ENCODE measurements at places on chromosomes 12 and 14.

DNA sequence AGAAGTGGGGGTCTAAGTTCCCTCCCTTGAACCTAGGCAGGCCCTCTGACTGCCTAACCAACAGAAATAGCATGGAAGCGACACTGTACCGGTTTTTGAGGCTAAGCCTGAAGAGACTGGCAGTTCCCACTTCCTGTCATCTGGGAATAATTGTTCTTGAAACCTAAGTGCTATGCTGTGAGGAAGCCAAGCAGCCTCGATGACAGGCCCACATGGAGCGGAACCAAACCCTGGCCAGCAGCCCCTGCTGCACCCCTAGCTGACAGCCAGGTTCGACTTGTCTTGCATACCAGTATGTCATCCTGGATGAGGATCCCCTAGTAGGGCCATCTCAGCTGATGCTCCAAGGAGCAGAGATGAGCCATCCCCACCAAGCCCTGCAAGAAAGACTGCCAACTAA lies 6.4 kb upstream of the GPR68 start:
- DNase-seq, result no peak

- DNase-seq, result no peak
Observed at GRCh38 chr14:87111126-87111525, 881.9 kb downstream of the GALC start.

DNA sequence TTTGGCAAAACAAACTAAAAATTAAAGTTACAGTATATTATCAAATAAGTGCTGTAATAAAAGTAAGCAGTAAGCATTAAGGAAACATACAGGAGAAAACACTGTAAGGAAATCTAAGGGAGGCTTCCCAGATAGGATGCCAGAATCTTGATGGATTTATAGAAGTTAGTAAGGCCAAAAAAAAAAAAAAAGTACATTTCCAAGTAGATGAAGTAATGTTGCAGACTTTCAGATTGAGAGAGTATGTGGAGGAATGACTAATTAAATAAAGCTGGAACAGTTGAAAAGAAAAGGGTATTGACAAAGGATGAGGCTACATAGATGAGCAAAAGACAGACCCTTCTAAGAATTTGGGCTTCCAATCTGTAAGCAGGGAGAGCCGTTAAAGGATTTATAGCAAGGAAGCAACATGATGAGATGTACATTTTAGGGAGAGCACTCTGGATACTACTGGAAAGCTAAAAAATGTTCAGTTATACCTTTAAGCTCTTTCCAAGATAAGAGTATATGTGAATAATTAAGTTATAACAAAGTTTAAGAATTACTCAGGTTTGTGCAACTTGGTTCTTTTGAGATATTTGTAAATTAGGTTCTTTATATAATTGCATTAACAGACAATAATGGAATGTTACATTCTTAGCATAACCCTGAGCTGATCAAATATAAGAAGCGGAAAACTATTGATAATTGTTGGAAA lies 87.5 kb upstream of the MON2 start:
- no peak for DNase-seq

GRCh38 chr12:52082988-52083637 lies 3.6 kb downstream of the SMIM41 start:
- peak; percentile 68 for DNase-seq

DNA sequence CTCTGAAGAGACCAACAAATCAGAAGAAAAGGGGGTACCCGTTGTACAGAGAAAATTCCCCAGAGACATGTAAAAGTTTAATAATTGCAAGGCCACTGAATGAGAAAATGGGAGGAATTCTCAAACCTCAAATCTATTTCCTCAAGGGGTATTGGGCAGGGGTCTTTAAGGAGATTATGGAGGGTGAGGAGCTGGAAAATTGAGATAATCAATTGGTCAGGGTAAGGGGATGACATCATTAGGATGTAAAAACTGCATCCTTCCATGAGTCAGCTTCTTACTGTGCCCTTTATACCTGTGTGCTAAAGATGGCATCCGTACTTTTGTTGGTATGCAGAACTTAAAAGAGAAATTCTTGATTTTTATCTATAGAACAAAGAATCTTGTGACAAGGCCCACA lies 641.5 kb downstream of the LRFN5 start:
- no peak for DNase-seq

- DNase-seq, result no peak
Observed at GRCh38 chr14:84340938-84341337, 1189.0 kb upstream of the FLRT2 start.

DNA sequence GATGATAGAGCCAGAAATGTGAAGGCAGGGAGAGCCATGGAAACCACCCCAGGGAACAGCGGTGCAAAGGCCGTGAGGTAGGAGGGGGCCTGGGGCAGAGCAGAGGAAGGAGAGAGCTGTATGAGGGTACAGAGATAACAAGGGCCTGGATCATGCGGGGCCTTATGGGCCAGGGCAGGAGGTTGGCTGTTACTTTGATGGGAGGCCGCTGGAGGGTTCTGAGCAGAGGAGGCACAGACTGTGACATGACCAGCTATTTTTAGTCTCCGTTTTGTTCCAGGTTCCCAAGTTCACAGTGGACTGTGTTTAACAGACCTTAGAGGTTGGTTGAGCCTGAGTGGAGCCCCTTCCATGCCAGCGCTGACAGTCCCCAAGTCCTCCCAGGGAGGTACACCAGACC lies 118.6 kb downstream of the GCH1 start:
- no peak for DNase-seq

DNA sequence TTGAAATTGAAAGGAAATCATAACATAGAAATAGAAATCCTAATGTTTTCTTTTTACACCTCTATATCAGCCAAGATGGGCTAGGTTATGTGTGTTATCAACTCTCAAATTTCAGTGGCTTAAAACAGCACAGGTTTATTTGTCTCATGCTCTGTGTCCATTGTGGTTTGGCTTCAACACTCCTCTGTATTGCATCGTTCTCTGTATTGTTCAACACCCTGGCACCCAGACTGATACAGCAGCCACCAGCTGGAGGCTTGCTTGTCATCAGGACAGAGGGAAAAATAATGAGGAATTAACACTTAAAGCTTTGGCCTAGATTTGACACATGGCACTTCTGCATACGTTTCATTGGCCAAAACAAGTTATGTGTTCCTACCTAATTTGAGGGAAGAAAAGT lies 234.2 kb upstream of the ARHGAP5 start:
- no peak for DNase-seq

GRCh38 chr14:62592877-62593276 lies 452.4 kb downstream of the KCNH5 start:
- DNase-seq, result no peak

- no peak for DNase-seq
Observed at GRCh38 chr14:65356327-65356836, 56.1 kb upstream of the FUT8 start.

GRCh38 chr12:20350495-20350894 lies 17.8 kb upstream of the PDE3A start:
- DNase-seq, result no peak

- no peak for DNase-seq
Observed at GRCh38 chr14:90890322-90891020, 74.2 kb upstream of the TTC7B start.

GRCh38 chr12:53995002-53995377 lies 5.0 kb upstream of the HOXC9 start:
- DNase-seq, result no peak

- no peak for DNase-seq
Observed at GRCh38 chr14:63788011-63788933, 60.4 kb upstream of the SGPP1 start.

DNA sequence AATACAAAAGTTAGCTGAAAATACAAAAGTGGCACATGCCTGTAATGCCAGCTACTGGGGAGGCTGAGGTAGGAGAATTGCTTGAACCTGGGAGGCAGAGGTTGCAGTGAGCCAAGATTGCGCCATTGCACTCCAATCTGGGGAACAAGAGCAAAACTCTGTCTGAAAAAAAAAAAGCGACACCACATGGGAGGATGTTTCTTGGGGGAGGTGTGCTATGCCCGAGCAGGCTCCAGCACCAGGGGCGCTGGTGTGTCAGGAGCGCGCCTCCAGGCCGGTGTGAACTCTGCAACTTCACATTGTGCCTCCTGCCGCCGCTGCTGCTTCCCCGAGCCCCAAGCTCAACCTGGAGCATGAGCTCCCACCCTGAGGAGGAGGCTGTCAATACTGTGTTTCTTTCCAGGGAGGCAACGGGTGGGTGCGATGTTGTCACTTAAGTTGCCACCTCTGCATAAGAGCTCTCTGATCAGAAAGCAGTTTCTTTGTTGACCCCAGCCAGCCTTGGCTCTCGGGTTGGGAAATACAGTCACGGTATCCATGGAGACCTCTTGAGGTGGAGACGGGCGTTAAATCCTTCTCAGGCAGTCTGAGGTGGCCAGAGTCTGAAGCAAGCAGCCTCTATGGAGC lies 18.9 kb downstream of the DEGS2 start:
- DNase-seq, result no peak

- no peak for DNase-seq
Observed at GRCh38 chr12:4496145-4496838, 42.4 kb upstream of the RAD51AP1 start.

DNA sequence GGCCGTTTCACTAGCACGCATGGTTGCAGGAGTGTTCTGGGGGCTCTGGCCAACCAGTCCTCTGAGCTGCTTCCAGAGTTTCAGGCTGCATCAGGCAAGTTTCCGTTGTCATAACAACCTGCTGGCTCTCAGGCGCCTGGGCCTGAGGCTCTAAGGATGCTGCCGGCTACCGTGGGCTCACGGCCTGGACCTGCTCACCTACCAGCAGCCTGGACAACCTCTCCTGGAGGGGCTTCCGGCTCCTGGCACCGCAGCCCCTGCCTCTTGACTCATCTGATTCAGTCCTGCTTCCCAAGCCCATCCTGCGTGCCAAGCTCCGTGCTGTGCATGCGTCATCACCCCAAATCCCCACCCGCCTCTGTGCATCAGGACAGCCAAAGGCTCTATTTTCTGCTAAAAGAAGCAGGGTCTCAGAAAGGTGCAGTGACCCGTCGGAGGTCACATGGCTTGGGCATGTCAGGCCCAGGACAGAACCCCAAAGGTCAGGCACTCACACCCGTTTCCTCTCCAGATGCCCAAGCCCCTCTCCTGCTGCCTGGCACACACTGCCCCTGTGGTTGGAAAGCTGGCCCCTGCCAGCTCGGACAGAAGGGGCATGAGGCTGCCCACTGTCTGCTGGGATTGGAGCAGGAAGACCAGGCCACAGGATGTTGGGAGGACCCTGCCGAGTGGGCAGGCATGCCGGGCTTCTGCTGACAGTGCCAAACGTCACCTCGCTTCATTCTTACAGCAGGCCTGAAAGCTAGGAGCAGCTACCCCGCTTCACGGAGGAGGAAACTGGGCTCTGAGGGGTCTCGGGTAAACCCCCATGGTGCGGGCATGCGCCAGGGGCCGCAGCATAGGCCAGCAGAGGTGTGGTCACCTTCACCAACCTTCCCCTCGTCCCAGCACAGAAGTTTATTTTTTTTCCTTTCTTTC lies 5.7 kb downstream of the BEGAIN start:
- no peak for DNase-seq

DNA sequence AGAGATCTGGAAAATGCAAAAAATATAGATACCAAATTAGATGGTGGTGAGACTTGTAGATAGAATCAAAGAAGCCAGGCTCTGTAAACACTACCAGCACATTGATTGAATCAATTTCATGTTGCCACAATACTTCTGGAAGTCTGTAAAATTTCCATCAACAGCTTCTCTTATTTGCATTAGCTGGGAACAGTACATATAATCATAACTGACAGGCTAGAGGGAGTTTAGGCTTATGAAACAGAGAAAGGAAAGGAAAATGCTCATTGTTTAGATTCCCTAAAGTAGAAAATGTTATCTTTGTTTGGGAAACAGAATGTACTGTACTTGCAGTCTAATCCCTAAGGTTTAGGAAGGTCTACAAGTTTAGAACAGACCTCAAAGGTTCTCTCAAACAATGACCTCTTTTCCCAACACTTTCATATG lies 335.2 kb downstream of the CEP128 start:
- no peak for DNase-seq

GRCh38 chr12:6425590-6426531 lies 18.9 kb upstream of the CD27 start:
- DNase-seq, result no peak

GRCh38 chr14:88137327-88137726 lies 132.4 kb downstream of the GPR65 start:
- no peak for DNase-seq

DNA sequence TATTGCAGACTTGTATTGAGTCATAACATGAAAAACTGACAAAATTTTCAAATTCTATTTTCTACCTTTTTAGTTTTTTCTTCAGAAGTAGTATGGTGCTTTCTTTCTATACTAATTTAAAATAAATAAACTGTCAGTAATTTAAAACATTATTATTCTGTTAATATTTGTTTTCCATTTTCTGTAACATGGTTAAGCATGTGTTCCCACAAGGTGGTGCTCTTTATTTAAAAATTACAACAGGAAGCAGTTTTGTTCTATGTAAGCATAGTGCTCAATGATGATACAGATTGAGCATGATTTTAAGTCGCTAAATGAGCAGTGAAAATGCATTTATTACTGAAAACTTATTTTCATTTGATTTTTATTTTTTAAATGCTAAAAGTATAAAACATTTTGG lies 114.6 kb downstream of the PPFIA2 start:
- DNase-seq, result no peak

DNA sequence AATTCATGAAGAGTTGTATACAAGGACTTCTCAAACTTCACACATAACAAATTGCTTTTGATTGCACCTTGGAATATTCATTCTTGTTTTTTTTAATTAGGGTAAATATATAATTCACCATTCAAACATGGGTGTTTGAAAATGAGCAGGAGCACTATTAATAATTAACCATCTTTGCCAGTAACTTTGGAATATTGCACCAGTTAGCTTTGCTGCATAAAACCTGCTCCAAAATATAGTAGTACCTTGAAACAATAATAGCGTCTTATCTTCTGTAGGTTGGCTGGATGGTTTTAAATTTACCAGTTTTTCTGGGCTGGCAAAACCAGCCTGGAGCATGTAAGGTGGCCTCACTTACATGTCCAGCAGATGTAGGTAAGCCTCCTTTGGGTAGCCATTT lies 1112.4 kb downstream of the TRHDE start:
- DNase-seq, result no peak

- DNase-seq, result no peak
Observed at GRCh38 chr12:10957741-10958140, 18.7 kb upstream of the TAS2R14 start.

GRCh38 chr12:32462908-32463307 lies 63.5 kb downstream of the FGD4 start:
- no peak for DNase-seq

DNA sequence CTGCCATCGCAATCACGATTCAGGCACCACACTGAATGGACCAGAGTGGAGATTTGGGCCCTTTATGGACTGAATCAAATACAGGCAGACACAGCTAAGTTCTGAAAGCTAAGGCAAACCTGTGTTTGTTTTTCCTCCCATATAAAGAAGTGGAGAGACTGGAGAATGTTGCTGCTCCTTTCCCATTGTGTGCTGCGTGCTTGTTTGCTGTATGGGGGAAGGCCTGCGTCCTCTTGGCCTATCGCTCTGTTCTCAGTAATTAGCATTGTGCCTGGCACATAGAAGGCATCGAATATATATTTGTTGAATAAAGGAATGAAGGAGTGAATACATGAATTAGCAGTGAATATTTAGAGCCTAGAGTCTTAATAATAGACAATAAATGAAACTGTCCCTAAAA lies 12.4 kb downstream of the ST8SIA1 start:
- DNase-seq, result no peak

GRCh38 chr12:12716793-12717585 lies at the start of gene CDKN1B:
TSS of gene CDKN1B (plus strand) at chr12:12717368. CDS start at chr12:12717840, 472 bp downstream.
- DNase-seq, result peak; percentile 94

Measured in transverse colon (tissue), 4 donors.